ENCODE measurements at places on chromosomes 1 and 21. TPM values are rescaled to one million over a fixed set of nuclear protein-coding genes. Genes with fewer than 3 reads are reported as not detected.

The REN gene
- total RNA-seq, result not detected

The DDR2 gene
- 0.02 TPM for total RNA-seq

The OR2L8 gene
- total RNA-seq, result not detected

The DONSON gene
- total RNA-seq, result 39.6 TPM

The VHLL gene
- total RNA-seq, result not detected

The SPRR3 gene
- total RNA-seq, result not detected

The MYOC gene
- total RNA-seq, result not detected

The LORICRIN gene
- not detected for total RNA-seq

The SERTAD4 gene
- not detected for total RNA-seq

The MRPL55 gene
- total RNA-seq, result 38.6 TPM

The DLGAP3 gene
- total RNA-seq, result 0.33 TPM

The LCE1F gene
- total RNA-seq, result not detected

The GPR153 gene
- 0.99 TPM for total RNA-seq

The HES4 gene
- 0.46 TPM for total RNA-seq

The SAMSN1 gene
- 59.0 TPM for total RNA-seq

The RGL1 gene
- 2.6 TPM for total RNA-seq

The C1QA gene
- total RNA-seq, result not detected

The RXRG gene
- total RNA-seq, result not detected

The RUNX3 gene
- total RNA-seq, result 108 TPM

The TTC22 gene
- 10.6 TPM for total RNA-seq

The CLEC20A gene
- total RNA-seq, result not detected

The SMIM34 gene
- total RNA-seq, result not detected

The FCRL1 gene
- not detected for total RNA-seq

The KRTAP7-1 gene
- total RNA-seq, result not detected

The OPTC gene
- not detected for total RNA-seq

The OR6K3 gene
- not detected for total RNA-seq

The SMIM12 gene
- total RNA-seq, result 44.4 TPM

The CYP2J2 gene
- 3.4 TPM for total RNA-seq

The ADORA3 gene
- 0.15 TPM for total RNA-seq
